NCI-H2227 treated with DMSO at 0.1 percent for 48 hours (cell line): ENCODE measurements at places on chromosomes 3 and 15.

- DNase-seq, result no peak
These were observed 168.1 kb upstream of the OSTN start for GRCh38 chr3:191030929-191031328.

- no peak for DNase-seq
These were observed 244.8 kb downstream of the ALCAM start for GRCh38 chr3:105611304-105612192.

GRCh38 chr15:66893294-66893693 lies 172.1 kb upstream of the SMAD3 start:
- DNase-seq, result no peak

DNA sequence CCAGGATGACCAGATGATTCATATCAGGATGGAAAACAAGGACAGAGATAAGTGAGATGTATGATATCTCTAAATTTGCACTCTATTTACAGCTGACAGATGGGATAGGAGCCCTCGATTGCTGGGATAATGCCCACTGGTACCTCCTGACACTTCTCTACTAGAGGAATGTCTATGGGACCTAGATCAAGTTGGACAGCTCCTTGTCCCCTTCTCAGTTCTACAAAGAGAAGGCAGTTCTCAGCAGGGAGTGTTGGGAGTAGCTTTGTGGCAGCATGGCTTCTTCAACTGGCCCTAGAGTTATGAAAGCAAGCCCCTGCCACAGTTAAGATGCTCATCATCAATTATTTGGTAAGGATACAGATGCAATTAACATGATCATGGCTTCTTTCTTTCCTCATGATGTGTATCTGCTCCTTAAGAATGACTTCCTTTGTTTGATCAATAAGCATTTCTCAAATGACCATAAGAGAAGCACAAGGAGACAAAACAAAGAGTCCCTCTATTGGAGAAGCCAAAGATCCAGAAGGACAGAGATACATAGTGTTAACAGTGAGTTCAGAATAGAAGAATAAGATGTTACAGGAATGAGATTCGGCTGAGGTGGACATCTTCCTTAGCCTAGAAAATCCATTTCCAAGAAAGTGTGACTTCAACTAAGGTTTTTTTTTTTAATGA lies 481.3 kb downstream of the NAALADL2 start:
- no peak for DNase-seq

DNA sequence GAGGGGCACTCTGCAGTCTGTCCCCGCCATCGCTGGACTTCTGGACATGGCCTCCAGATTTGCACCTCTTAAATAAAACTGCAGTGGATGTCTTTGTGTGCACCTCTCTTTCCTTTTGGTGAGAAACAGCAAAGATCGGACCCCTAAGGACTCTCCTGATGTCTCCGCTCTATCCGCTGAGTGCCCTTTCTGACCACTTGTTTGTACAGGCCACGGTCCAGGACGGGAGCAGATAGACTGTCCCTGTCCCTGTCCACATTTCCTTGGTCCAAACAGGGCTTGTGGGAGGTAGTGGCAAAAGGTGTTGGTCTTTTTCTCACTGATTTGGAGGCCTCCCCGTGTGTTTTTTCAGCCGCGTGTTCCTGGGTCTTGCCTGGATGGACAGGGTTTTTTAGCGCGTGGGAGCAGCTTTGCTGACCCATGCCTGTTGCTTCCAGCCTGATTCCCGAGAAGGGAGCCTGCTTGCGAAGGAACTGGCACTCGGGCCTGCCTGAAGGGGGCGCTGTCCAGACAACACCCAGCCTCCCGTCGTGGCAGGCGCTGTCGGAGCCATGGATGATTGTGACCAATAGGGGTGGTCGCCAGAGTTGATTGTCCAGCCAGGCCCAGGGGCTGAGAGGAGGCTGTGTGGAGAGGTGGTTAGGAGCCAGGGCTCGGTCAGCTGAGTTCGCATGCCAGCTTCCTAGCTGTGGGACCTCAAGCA lies 13.2 kb upstream of the STAB1 start:
- no peak for DNase-seq

DNA sequence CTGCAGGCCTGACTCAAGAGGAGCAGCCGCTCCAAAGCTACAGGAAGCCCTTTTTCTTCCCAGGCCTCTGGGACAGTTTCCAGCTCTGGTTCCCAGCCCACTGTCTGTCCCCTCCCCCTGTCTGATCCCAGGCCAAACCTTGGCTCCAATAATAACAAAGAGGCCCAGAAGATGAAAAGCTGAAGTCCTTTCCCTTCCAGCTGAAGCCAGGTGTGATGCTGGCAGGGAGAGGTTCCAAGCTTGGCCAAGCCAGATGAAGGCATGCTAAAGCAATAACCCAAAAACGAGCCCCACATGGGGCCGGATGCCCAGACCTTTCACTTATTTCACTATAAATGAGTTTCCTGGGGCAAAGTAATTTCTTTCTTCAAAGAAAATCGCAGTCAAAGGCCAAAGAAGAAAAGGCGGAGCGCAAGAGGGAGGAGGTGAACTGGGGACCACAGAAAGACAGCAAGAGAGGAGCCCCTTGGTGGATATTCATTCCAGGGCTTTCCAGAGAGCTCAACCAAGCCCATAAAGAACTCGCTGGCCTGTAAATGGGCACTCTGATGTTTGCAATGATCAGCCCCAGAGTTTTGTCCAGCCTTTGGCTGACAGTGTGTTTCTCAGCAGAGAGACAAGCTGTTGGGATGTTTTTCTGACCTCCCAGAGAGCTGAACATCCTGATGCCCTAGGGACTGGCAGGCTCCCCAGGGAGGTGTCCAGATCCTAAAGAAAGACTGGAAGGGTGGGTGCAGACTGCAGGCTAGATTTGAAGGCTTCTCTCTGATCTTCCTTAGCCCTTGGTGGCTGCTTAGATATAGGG lies 157.6 kb downstream of the UACA start:
- no peak for DNase-seq

DNA sequence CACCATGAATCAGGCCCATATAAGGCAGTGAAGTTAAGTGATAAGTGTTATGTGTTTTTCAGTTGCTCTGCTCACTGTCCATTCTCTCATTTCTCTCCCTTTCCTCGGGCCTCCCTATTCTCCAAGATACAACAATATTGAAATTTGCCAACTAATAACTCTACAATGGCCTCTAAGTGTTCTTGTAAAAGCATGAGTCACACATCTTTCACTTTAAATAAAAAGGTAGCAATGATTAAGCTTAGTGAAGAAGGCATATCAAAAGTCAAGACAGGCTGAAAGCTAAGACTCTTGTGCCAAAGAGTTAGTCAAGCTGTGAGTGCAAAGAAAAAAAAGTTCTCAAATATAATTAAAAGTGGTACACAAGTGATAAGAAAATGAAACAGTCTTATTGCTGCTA lies 675.4 kb downstream of the OTOL1 start:
- no peak for DNase-seq

DNA sequence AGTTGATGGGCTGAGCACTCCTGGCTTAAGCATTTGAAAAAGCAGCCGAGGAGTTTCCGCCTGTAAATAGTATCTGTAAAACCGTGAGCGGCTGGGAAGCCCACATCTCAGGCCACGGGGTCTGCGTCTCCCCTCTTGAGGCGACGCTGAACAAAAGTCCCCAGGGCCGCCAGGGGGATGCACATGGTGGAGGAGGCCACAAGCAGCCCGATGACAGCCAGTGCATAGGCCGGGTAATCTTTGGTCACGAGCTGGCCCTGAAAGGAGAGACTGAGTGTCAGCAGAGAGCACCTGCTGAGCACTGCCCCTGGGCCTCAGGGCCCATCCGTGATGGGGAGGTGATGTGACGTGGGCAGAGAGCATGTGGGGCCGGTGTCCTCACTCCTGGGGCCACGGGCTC lies 37.5 kb downstream of the SLC6A20 start:
- DNase-seq, result no peak

GRCh38 chr3:107065094-107065861 lies 312.0 kb upstream of the CCDC54 start:
- no peak for DNase-seq

DNA sequence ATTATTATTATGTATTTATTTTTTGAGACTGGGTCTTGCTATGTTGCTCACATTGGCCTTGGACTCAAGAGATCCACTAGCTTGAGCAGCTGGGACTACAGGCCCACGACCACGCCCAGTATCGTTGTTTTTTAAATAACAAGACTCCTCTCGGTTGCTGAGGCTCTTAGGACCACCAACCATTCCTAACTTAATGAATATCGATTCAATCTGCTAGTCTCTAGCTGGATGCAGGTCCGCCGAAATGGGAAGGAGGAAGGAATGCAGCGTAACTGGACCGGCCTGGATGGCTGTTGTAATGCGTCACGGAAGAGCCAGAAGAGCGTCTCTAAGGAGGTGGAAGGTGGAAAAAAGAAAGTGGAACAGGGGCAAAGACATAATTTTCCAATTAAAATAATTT lies 1.7 kb downstream of the ANXA2 start:
- no peak for DNase-seq

- DNase-seq, result no peak
These were observed 43.2 kb downstream of the RARB start for GRCh38 chr3:25471081-25471768.

DNA sequence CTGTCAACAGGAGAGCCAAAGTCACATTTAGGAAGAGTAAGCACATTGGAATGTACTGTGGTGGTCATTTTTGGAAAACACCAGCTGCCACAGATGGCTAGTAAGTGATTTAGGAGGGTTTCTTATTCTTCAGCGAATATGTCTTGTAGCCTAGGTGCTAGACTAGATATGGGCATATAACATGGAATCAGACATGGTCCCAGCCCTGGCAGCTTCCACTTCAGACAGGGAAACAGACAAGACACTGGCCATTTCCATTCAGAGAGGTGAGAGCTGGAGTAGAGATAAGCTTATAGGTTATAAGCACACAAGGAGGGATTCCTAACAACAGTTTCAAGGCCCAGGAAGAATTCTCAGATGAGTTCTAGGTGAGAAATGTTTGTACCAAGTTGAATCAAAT lies 28.2 kb upstream of the BFSP2 start:
- DNase-seq, result no peak

DNA sequence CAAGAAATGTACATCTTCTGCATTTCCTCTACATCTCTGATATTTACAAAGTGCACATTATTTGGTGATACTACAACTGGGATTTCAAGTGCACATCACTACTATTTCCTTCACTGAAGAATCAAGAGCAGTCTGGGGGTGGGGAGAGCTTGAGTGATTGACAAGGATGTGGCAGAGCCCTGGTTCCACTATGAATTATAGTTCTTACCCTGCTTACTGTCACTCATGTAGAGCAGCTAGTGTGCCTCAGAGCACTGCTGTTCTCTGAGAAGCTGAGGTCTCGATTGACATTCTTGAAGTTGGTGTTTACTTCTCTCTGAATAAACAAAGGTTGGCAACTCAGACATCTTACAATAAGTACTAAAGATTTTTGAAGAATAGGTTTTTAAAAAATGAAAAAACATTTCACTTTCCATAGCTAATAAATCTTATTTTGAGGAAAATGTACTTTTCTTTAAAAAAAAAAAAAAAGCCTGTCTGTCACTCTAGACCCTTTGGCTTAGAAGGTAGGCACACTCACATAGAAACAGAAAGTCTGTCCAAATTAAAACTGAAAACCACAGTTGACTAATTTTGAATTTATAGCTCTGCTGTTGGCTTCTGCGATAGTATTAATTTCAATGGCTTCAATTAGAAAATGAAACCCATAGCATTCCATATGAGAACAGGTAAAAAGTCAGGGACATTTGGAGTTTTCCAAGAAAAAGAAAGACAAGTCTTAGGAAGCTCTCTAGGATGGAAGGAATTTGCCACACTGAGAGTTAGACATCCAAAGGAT lies 5.6 kb downstream of the GREM1 start:
- DNase-seq, result no peak

GRCh38 chr3:64290161-64290560 lies 64.9 kb upstream of the PRICKLE2 start:
- DNase-seq, result no peak

DNA sequence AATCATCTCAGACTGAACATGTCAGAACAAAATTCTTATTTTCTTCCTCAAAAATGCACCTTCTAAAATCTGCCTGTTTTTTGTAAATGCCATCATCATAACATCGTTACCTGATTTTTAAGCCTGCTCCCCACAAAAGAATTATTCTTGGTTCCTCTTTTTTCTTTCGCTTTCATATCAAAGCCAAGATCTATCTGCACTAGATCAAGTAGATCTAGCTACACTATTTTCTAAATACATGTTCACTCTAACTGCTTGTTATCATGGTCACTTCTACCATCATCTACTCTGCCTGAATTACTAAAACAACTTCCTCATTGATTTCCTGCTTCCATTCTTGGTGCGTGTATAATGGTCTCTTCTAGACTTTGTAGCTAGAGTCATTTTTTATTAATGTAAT lies 217.7 kb downstream of the ARPP21 start:
- DNase-seq, result no peak

DNA sequence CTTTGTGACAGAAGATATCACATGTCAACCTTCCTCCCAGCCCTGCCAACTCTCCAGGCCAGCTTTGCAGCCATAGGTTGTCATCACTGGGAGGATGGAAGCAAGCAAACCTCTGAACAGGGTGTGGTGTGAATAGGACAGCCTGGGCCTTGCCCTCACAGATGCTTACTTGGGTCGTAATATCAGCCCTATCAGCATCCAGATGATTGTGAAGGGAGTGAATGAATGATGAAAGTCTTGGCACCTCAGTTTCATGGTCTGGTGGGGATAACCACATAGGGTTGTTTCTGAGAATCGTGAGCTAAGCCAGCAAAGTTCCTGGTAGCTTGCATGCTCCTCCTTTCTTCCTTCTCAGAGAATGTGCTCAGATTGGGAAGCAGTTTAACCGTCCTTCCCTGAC lies 55.1 kb upstream of the POLR2M start:
- DNase-seq, result no peak

GRCh38 chr3:134030379-134031347 lies 938 bp upstream of the SLCO2A1 start:
- peak; percentile 1 for DNase-seq

- no peak for DNase-seq
These were observed 5.9 kb upstream of the POLG start for GRCh38 chr15:89340573-89340972.

DNA sequence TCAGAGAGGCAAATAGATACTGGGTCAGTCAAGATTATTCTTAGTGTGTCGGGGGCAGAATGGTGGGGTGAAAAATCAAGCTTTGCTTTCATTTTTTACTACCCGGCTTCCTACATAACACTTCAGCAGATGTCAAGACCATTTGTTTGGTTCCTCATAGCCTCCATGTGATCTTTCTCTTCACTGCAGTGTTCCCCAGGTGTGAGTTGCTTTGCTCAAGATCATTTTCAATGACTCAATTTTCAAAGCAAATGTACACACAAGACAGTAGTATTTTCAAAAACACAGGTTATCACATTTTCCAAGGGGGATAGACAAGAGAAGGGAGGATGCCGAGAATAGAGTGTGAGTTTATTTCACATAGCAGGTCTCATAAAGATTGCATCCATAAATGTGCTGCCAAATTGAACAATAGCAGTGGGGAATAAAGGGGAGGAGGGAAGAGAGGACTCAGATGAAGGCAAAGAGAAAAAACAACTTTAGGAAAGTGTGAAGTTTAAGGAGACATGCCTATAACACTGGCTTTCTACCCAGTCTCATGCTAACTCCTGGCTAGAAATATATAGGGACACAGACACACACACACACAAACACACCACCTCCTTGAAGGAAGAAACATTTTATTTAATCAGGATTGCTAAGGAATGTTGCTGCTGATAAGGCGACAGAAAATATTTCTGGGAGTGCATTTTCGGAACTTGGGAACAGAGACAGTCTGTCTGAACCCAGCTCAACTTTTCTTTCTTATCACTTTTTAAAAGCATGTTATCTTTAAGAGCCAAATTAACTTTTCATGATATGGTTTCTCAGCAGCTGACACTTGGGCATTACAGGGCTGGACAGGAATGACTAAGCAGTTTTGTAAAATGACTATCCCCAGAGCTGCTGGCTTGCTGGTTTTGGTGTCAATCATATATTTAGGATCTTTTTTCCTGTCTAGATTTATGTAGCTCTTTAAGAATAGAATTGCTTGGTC lies 402.4 kb downstream of the RBMS3 start:
- DNase-seq, result no peak

GRCh38 chr15:69502470-69503045 lies 49.9 kb downstream of the RPLP1 start:
- DNase-seq, result no peak
